ENCODE measurements at places on chromosomes 6 and 20. TPM values are rescaled to one million over a fixed set of nuclear protein-coding genes. Genes with fewer than 3 reads are reported as not detected.

Gene SPATA25
- 1.1 TPM for total RNA-seq

Gene PRR18
- 0.14 TPM for total RNA-seq

Gene SEMG1
- not detected for total RNA-seq

- DNase-seq = no peak
These were observed 216.1 kb downstream of the ALDH8A1 start for GRCh38 chr6:134733801-134734200.

- no peak for DNase-seq
These were observed 220.0 kb downstream of the GRIK2 start for GRCh38 chr6:101613556-101613955.

GRCh38 chr6:30787954-30788353, 43.6 kb upstream of the IER3 start:
- peak; percentile 31 for DNase-seq
